ENCODE measurements at places on chromosomes 4 and X.

DNA sequence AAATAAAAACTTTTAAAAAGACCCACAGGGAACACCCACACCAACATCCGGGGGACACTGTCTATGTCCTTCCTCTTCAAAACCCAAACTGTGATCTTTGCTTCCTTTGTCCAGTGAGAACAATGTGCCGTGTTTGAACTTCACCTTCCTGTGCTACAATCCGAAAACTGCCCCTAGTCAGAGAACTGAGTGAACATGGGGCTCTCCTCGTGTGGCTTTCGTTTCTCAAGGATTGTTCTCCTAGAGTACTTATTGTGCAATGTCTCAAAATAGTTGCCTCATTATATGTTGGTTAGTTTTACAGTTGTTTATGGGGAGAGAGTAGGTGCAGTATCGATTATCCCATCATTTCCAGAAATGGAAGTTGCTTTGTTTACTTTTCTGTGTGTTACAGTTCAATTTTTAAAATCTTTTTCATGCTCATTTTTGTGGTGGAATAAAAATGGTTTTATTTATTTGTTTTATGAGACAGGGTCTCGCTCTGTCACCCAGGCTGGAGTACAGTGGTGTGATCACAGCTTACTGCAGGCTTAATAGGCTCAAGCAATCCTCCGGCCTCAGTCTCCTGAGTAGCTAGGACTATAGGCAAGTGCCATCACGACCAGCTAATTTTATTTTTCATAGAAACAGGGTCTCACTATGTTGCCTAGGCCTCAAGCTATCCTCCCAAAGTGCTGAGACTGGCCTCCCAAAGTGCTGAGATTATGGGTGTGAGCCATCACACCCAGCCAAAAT is 29.9 kb downstream of the RBMX start:
- DNase-seq: no peak

- no peak for DNase-seq
These were observed 47.5 kb downstream of the SPATA18 start for GRCh38 chr4:52098618-52099017.

DNA sequence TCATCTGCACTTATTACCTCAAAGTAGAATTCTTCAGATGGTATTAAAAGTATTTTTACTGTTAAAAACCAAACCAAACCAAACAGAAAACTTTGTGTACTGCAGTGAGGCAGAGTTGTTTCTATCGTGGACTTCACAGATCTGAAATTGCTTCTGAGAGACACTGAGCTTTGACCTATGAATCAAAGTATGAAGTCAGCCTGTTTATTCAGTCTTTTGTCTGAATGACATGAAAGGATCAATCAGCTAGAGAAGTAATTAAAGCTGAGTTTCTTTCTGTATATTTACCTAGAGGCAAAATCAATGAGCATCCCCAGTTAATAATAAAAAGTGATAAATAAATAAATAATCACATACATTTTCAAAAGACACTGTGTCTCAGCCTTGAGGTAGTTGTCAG is 2121.0 kb downstream of the PCDH7 start:
- no peak for DNase-seq

- no peak for DNase-seq
These were observed 56.2 kb downstream of the CCDC158 start for GRCh38 chr4:76364763-76365162.

DNA sequence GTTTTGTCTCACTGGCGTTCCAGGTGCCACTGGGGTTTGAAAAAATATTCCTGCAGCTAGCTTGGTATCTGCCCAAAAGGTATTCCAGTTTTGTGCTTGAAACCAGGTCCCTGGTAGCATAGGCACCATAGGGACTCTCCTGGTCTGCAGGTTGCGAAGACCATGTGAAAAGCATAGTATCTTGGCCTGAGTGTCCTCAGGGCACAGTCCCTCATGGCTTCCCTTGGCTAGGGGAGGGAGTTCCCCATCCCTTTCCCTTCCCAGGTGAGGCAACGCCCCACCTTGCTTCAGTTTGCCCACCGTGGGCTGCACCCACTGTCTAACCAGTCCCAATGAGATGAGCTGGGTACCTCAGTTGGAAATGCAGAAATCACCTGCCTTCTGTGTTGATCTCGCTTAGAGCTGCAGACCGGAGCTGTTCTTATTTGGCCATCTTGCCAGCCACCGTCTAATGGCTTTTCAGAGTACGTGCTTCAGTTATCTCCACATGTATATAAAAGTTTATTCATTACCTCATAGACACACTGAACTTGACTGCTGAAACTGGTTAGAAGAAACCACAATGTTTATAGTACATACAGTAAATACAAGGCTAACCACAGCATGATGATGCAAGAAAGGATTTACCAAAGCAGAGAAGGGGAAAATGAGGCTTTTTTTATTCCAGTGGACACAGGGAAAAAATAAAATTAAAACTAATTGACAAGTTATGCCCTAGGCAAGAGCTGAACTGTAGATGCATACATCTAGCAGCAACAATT is 10.6 kb downstream of the PBDC1 start:
- no peak for DNase-seq

- DNase-seq: no peak
These were observed 29.1 kb downstream of the PFKFB1 start for GRCh38 chrX:54964766-54965497.

DNA sequence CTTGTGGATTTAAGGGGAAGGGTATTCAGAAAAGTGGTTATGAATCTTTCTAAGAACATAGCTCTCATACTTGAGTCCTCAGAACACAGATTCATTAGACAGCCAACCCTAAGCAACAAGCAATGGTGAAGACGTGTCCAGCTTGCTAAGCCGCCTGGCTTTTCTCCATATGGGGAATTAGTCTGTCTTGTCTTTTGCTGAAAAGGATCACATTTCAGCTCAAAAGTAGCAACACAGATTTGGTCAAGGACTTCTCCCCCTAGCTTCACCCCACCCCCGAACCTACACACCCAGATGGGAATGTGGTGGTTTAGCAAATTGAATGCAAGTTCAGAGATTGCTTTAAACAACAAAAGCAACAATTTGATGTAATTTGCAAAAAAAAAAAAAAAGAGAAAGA is 103.3 kb upstream of the RASGEF1B start:
- no peak for DNase-seq

DNA sequence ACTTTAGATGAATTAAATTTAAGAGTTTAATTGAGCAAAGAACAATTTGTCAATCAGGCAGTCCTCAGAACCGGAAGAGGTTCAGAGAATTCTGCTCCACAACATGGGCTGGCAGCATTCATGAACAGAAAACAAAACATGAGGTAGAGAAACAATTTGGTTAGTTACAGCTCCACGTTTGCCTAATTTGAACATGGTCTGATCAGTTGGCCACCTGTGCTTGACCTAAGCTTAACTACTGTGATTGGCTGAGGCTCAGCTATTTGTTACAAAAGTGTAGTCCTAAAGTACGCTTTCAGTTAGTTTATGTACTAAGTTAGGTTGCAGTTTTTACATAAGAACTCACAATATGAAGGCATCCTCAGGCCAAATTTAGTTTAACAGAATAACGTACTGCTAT is 258.6 kb downstream of the ADAM29 start:
- no peak for DNase-seq

DNA sequence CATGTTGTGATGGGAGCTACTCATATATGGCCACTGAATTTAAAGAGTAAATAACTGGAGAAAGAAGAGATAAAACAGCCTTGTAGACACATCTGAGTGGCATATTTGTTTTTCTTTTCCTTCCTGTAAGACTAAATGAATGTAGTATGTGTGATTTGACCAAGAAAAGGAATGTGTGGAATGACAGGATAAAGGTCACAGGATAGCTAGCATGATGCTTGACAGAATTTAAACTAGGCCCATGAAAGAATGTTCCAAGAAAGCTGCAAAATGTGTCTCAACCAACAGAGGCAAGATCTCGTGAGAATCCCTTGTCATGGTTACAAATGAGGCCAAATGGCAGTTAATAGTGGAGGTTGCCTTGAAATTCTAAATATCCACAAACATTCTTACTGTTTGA is 137.0 kb downstream of the KCNIP4 start:
- DNase-seq: no peak

DNA sequence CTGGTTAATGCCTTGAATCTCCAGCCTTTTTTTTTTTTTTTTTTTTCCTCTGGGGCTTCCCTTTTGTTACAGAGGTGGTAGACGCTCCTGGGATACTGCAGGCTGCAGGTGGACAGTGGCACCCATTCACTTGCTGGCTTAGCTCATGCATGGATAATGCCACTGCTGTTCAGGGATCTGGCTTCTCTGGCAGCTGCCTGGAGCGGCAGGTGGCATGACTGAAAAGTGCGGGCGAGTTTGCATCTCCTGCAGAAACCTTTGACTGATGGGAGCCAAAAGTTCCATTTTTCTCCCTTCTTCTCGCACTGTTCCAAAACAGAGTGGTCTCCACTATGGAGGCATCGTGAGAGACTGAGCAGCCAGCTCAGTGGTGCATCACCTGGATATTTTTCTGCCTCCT is 5.9 kb upstream of the STIM2 start:
- DNase-seq: no peak

- DNase-seq: no peak
These were observed 11.1 kb downstream of the CYSLTR1 start for GRCh38 chrX:78316265-78316664.

DNA sequence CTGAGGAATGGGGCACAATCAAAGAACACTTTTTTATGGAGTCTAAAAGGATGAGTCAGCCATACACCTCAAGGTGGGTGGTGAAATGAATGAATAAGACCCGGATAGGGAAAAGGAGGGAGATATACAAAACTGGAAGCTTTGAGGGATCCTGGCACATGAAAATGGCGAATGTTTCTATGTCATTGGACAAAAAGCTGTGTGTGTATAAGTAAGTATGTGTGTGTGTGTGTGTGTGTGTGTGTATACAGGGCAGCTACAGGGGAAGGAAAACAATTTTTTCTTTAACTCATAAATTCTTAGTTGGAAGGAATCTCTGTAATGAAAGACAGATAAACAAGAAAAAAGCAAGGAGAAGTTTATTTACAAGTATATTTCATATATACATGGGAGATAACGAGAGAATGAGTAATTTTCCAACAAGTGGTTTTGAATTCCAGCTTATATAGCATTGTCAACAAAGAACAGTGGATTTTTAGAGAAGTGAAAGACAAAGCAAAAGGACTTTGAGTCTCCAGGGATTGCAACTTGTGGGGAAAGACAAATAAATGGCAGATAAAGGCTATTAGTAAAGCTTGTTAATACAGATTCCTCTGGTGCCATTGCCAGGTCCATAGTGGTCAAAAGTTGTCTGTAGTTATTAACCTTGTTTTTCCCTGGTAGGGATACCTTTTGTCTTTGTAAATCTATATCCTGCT is 99.7 kb downstream of the MMRN1 start:
- no peak for DNase-seq

DNA sequence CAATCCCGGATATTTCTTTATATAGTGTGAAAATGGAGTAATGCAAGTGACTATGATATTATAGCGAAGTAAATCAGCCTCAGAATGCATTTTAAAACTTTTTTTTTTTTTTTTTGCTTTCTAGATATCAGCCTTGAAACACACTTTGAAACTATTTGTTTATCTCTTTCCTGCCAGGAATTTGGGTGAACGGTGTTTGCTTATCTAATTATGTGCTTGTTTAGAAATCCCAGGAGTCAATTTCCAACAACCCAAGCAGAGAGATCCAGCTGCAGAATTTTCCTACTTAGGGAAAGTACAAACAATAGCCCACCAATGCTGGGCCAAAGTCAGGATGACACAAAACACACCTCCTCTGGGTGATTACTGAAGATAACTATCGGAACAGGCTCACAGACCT is 958.8 kb downstream of the PCDH18 start:
- DNase-seq: no peak

GRCh38 chrX:136525738-136526606 is 6.0 kb upstream of the VGLL1 start:
- DNase-seq: peak; percentile 7

GRCh38 chr4:164997324-164997723 is 19.9 kb upstream of the TRIM61 start:
- DNase-seq: peak; percentile 4

DNA sequence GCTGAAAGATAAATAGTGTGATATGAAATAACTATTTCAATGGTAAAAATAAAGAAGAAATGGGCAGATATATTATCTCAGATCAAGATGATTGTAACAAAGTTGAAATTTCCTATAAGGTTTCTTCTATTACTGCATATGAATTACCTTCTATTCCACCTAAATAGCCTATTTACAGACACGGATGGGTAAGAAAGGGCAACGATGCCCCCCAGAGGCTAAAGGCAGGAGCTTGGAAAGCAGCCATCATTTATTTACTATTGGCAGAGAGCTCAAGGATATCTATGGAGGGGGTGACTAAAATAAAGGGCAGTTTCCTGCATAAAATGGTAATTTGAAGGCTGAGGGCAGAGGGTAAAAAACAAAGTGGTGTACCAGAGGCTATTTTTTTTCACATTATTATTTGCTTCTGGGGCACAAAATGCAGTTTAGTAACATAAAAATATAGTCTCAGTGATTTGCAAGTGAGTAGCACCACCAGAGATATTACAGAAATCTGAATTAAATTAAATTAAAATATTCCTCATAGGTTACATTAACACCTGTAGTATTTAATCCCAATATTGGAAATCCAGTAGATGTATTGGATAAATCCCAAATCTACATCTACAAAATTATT is 123.1 kb downstream of the BTC start:
- peak; percentile 85 for DNase-seq

DNA sequence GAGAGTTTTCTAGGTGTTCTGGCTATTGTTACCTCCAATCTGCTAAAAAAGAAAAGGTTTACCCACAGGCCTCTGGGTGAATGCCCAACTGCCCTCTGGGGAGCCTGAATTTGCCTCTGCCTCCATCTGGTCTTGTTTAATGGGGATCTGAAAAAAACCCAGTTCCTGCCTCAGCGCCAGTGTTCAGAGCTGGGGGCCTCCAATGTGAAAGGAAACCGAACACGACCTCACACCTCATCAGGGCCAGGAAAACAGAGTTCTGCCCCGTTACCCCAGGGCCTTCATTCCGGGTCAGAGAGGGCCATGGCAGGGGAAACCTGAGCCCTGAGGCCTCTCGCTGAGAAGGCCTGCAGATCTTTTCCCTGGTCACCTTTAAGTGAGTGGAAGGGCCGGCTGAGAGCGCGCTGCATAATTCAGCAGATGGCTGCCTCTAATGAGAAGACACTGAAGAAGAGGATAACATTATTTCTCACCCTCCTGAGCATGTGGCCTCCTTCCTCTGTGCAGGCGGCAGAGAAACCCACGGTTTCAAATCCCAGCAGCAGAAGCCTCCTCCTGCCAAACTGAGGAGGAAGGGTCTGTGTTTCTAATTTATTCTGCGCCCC is 6.8 kb downstream of the SEPTIN6 start:
- DNase-seq: peak; percentile 21

GRCh38 chrX:56600141-56600540 is 36.7 kb downstream of the UBQLN2 start:
- no peak for DNase-seq

DNA sequence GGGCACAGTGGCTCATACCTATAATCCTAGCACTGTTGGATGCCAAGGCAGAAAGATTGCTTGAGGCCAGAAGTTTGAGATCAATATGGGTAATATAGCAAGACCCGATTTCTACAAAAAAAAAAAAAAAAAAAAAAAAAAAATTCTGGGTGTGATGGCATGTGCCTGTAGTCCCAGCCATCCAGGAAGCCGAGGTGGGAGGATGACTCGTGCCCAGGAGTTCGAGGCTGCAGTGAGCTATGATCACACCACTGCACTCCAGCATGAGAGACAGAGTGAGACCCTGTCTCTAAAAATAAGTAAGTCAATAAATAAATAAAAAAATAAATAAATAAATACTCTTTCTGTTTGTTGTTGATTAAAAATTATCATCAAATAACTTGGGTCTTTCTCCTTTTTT is 62.4 kb upstream of the BMPR1B start:
- peak; percentile 2 for DNase-seq

GRCh38 chr4:47410271-47410670 is 53.2 kb downstream of the COMMD8 start:
- no peak for DNase-seq

- no peak for DNase-seq
These were observed 59.7 kb downstream of the SH3BGRL start for GRCh38 chrX:81261576-81261975.
